Psoas muscle (tissue), 8 donors: ENCODE measurements at places on chromosomes 5 and 9. TPM values are rescaled to one million over a fixed set of nuclear protein-coding genes. Genes with fewer than 3 reads are reported as not detected.

SLC36A2 gene
- total RNA-seq = 27.9 TPM

GRCh38 chr5:5037674-5038073, 102.5 kb upstream of the ADAMTS16 start:
- DNase-seq = no peak

DNA sequence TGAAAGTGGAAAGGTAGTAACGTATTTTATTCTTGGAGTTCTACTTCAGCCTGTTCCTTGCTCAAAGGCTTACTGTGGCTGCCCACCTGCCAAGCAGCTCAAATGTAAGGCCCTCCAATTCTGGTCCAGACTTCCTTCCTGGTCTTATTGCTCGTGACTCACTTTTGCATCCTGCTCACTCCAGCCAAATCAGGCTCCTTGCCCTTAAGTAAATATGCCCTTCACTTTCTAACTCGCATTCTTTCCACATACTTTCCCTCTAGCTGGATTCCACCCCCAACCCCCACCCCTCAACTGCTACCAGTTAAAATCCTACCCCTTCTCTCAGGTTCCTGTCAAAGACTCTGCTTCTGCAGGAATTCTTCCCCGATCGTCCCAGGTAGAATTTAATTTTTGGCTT, 96.6 kb downstream of the GALNT10 start:
- no peak for DNase-seq

TOR2A gene
- total RNA-seq = 4.1 TPM

DNA sequence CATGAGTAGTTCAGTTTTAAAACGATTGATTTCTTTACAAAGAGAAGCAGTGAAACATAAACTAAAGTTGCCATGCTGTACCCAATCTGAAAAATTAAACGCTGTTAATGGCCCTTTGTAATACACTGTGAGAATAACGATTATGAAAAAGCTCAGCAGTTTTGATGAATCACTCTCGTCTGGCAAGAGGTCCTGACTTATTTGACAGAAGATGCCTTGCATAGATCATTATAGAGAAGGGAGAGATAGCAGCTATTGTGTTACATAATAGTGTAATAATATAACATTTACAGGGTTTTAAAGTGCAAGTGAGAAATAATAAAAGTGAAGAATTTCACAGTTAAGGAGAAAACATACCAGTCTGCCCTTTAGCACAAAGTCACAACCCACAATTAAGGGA, 361.5 kb upstream of the CDH10 start:
- no peak for DNase-seq

- DNase-seq = no peak
These were observed 514.7 kb downstream of the MTRR start for GRCh38 chr5:8383616-8384015.

- DNase-seq = no peak
These were observed 55.1 kb downstream of the CDK5RAP2 start for GRCh38 chr9:120524863-120525262.

- no peak for DNase-seq
These were observed 31.8 kb upstream of the LMX1B start for GRCh38 chr9:126581893-126582292.

DNA sequence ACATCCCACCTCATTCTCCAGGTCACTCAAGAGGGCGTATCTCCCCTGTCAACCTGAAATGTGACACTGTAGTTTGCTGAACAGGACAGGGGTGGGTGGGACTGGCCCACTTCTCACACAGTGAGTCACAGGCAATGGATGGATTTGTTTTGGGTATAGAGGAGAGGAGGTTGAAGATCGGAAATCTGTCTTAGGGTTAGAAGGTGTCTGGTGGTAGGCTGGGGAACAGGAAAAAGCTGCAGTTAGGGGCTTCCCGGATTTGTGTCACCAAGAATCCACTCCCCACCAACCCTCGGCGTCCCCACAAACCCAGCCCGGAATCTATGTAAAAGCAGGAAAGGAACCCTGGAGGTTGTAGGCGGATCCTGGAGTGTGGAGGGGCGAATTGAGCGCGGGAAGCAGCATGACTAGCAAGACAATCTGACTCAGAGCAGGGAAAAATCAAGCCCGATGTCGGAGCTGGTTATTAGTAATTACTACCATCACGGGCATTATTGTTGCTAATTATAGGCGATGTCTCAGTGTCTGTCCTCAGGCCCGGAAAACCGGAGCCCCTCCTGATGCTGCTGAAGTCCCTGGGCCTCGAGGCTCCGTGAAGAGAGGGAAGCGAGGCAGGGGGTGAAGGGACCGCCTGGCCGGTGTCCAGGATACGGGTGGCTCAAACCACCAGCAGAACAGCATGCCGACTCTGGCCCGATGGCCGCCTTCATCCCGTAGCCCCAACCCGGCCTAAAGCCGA, 1.7 kb upstream of the IRX1 start:
- no peak for DNase-seq

DNA sequence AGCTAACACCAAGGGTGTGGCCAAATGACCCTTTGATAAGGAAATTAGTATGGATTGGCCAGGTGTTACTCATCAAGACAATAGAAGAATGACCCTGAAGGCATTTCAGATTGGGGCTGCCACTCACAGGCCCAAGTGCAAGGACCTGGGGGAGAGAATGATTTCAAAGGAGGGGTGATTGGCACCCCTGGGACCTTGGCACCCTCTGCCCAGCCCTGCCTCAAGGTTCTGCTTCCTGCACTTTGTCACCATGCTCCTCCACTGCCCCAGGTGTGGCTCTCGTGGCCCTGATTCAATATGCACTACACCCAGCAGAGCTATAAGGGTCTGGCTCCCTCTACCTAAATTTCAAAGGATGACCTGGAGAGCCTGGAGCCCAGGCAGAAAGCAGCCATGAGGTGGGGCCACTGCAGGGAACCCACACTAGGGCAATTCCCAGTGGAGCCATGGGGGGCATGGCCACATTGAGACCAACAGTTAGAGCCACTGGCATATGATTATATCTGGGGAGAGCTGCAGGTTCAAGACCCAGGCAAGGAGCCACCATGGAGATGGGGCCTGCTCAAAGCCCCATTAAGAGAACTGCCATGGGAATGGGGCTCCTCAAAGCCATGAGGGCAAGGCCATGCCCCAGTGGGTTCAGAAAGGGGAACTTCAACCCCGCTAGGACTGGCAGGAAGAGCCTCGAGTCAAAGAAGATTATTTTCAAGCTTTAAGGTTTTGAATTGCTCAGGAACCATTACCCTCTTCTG, 93.0 kb downstream of the CEMIP2 start:
- no peak for DNase-seq

FBLL1 gene
- not detected for total RNA-seq

GRCh38 chr9:131618071-131618479, 72.8 kb downstream of the PRRT1B start:
- DNase-seq = peak; percentile 47

GRM6 gene
- not detected for total RNA-seq

DNA sequence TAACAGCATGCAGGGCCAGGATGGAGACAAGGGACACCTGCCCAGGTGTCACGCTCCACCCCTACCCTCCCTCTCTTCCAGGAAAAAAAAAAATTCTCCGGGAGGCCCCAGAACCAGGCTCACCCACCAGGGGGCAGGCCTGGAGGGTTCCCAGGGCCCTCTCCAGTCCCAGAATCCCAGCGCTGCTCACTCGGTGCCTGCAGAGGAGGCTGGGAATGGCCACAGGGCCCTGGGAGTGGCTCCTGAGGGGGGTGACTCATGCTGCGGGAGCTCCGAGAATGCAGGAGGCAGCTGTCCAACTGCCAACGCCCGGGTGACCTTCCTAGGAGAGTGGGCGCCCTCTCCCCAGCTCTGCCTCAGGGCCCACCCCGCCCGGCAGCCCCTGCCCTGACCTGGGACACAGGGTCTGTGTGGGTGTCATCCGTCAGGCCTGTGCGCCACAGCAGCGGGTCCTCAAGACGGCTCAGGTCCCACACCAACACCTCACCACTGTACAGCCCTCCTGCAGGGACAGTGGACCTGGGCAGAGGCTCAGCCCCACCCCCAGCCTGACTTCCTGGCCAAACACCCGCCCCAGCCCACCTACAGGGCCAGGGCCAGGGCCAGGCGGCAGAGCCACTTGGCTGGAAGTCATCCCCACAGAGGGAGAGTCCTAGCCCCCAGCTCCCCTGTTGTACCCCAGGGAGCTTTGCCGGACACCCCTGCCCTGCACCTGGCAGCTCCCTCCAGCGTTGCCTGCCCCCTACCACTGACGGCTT, 21.2 kb downstream of the DYNC2I2 start:
- peak; percentile 91 for DNase-seq

DNA sequence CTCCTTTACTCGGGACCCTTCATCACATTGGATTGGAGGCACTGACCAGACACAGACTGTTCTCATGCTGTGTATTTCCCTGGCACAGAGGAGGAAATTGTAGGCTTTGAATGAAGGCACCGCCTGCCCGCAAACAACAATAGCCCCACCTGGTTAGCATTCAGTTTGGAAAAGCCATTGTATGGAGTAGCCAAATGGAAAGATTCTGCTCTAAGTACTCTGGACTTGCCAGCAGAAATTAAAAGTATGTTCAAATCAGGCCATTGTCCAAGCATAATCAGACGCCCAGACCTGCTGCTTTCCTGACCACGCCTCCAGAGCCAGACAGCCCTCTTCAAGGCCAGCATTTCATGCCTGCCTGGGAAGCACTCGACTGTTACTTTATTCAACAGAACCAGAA, 8.0 kb upstream of the SEMA4D start:
- no peak for DNase-seq

GRCh38 chr5:93355691-93356090, 225.3 kb downstream of the NR2F1-AS1 start:
- DNase-seq = no peak

DNA sequence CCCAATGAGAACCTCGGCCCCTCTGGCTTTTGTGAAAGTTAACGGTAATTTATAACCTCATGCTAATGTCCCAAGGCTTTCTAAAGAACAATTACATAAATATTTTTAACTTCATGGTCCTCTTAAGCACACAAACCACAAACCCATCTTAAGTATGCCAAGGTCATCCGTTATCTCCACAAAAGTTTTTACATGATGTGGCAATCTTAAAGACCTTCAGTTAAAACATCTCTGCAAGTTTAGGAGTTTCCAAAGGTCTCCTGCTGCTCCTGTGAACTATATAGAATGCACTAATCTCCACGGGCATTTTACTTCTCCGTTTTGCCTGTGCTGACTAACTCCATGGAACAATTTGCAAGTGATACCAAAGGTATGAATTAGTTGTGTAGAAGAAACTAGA, 228.2 kb downstream of the TLE1 start:
- no peak for DNase-seq

DNA sequence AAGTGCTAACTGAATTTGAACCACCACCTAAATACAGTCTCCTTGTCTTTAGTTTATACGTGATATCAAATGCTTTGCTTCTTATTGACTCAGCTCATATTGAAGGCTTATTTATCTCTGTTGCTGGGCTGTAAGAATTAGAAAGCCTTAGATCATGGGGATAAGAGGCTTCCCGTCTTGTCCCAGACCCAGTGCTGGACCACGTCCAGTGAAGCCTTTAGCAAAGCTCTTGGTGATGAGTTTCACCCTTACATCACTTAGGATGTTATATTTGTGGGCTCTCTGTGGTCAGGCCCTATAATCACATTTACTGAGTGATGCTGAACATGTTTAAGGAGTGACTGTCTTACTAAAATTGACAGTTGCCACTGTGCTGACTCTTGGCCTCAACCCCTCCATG, 11.2 kb downstream of the FAM240B start:
- no peak for DNase-seq

- DNase-seq = no peak
These were observed 54.7 kb downstream of the ANXA2R start for GRCh38 chr5:42985129-42986037.

DNA sequence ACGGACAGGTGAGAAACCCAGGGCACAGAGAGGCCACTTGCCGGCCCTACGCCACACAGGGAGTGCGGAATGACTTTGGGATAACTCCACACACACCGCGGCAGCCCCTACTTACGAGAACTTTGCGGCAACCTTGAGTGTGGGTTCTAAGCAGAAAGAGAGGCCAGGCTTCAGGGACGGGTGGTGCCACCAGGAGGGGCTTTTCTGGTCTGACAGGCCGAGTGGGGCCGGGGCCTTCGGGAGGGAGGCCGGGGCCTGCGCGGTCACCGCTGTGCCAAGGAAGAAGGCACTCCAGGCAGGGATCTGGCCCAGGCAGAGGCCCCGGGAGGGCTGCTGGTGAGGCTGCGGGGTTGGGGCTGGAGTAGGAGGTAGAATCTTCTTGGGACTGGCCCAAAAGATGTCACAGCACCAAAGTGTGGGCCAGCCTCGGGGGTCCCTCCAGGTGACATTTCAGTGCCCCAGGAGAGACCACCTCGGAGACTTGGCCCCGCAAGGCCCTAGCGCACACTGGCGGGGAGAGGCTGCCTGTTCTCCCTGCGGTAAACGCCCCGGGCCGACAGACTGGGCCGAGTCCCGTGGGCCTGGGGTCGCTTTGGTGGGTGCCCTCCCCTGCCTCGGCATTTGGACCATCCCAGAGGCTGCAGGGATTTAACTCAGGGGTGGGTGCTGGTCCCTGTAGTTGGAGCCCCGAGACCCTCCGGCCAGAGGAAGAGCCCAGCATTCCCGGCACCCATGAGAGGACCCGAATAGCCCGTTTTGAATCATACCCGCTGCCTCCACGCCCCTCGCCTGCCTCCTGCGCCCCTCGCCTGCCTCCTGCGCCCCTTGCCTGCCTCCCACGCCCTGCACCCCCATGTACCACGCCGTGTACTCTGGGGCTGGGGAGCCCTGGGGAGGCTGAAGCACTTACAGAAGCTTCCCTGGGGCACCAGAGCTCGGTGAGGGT, 9.0 kb upstream of the RNU6ATAC start:
- no peak for DNase-seq

- no peak for DNase-seq
These were observed 35.6 kb upstream of the ANKRD33B start for GRCh38 chr5:10528056-10528816.

DNA sequence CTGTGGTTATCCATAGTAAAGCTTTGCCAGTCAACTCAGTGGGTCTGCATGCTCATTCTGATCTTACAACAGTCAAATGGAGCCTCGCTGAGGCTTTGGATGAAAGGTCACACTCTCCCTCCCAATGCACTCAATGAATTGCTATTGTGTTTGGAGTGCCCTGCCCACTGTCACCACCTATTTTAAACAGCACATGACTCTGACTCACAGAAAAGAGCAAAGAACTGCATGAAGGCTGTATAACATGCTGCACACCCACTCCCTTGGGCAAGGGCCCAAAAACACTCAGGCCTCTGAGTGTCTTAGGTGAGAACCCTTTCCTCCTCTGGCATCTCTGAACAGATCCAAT, 118.7 kb upstream of the CCDC112 start:
- no peak for DNase-seq

GRCh38 chr9:83284746-83285145, 221.8 kb upstream of the RASEF start:
- DNase-seq = no peak

DNA sequence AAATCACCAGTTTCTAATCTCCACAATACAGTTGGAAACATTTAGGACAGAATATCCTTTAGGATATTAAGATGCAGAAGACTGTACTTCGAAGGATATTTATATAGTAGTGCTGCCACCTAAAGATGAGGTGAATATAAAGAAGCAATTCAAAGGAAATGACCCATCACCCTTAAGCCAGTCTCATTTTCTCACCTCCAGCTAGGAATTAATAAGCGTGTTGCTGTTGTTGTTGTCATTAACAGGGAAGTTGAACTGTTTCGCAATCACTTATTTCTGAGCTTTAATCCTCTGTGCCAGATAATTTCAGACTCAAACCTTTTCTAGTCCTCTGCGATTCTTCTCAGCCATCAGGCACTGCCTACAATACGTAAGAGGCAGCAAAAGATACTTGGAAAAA, 7.8 kb upstream of the PURA start:
- DNase-seq = no peak
